ENCODE measurements at places on chromosomes 2 and 18.
A peak's percentile ranks its signal among the peaks of the same experiment; 100 is the strongest.

- no peak for DNase-seq
These were observed 40.2 kb downstream of the CCDC74A start for GRCh38 chr2:131567891-131568290.

GRCh38 chr18:70414315-70414900 lies 125.6 kb downstream of the SOCS6 start:
- no peak for DNase-seq

DNA sequence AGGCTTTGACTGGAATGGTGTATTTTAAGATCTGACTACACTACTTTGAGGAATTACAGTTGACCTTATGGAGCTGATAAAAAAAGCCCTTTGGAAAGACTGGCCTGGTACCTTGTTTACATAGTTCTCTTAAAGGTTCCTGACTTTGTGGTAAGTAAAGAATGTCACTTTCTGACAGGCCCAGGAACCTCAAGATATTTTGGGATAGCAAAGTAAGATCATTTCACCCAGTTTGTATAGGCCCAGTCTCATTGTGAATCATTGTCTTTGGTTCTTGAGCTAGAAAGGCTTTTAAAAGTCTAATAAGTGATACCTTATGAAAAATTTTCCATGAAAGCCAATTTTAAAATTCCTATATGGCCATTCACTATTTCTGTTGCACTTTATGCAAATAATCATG lies 316.3 kb upstream of the LRRTM4 start:
- DNase-seq, result no peak

- DNase-seq, result no peak
These were observed 189.0 kb downstream of the PTH2R start for GRCh38 chr2:208595386-208596275.

- DNase-seq, result no peak
These were observed 34.3 kb downstream of the CCDC68 start for GRCh38 chr18:54924948-54925347.

DNA sequence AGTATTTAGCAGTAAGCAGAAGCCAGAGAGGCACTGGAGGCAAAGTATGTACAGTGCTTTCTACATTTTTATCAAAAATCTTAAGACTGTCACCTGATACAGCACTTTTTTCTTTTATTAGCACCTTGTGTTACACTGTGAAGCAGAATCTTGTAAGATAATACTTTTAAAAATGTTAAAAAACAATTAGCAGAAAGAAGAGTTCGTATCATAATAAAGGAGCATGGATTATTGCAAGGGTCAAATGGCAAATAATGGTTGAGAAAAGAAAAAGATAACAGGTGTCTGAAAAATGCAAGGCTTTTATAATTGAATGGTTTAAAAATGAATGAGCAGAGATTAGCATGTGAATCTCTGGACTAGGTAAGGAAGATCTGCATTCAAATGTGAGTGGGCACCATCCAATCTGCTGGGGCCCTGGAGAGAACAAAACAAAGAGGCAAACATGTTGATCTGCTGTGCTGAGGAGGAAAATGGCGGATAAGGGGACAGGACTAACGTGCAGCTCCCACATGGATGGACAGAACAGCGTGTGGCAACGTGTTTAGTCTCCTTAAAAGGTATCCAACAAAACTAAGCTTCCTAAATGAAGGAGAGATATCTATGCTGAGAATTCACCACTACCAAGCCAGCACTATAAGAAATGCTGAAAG lies 9.5 kb downstream of the CEBPZOS start:
- no peak for DNase-seq

DNA sequence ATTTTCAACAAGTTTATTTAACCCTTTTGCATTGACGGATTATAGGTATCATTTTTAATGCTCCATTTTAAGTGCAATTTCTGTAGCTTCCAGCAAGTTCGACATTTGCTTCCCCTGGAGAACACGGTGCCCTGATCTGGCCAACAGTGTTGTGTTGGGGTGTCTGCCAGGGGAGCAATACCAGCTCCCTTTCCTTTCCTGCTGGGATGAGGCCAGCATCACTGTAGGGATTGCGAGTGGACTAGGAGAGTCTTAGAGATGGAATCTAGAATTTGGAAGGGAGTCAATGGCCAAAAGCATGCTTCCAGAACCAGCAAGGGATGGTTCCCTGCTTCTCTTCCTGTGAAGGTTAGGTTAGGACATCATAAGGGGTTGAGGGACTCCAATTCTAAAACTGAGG lies 135.2 kb downstream of the RTN4 start:
- no peak for DNase-seq

- DNase-seq, result no peak
These were observed 89.6 kb upstream of the NPAS2 start for GRCh38 chr2:100730290-100730868.

- no peak for DNase-seq
These were observed 279.7 kb downstream of the OSR1 start for GRCh38 chr2:19078709-19079108.

DNA sequence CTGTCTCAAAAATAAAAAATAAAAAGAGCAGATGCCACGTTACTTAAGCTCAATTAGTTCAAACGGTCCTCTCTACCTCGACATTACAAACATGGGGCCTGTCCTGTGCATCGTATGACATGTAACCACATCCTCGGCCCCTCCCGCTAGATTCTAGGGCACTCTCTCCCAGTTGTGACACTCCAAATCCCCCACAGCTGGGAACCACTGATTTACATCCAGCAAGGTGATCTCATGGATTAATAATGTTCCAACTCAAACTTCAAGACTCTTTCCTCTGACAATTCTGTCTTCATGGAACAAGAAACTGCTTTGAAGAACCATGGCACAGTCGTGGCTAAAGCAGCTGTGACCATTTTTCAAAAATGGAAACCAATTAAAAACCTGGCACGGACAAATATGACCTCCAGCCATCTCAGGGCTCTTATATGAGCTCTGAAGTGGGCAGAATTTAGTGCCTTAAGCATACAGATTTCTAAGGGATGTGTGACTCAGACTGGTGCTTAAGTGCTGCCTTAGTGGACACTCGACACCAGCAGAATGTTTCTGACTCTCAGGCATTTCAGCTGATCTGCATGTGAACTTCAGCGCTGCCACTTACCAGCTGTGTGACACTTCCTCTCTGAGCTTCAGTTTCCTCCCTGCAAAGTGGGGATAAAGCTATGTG lies 31.7 kb upstream of the ASAP2 start:
- peak; percentile 22 for DNase-seq

GRCh38 chr2:200756618-200757321 lies 54.9 kb upstream of the BZW1 start:
- no peak for DNase-seq

GRCh38 chr2:236679884-236680860 lies 110.5 kb downstream of the ACKR3 start:
- no peak for DNase-seq

DNA sequence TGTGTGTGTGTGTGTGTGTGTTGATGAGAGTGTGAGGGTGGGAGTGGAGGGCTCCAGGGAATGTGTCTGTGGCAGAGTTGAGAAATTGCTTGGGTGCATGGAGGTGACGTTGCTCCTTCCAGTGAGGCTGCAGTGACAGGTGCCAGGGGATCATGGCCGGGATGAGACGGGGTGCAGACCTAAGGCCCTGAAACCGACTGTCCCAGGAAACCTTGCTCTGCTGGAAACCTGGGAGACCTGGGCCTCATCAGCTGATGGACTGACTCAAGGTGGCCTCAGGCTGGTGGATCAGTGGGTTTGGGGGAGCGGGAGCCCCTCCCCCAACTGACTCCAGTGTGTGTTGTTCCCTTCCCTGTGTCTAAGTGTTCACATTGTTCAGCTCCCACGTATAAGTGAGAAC lies 56.6 kb downstream of the INHBB start:
- no peak for DNase-seq

Data from GDM1 (cell line).